ENCODE measurements at places on chromosomes 2 and 18.

GRCh38 chr2:147467441-147467840, 377.4 kb upstream of the ACVR2A start:
- no peak for DNase-seq

- DNase-seq = no peak
These were observed 90.5 kb downstream of the MYO5B start for GRCh38 chr18:50104421-50104820.

DNA sequence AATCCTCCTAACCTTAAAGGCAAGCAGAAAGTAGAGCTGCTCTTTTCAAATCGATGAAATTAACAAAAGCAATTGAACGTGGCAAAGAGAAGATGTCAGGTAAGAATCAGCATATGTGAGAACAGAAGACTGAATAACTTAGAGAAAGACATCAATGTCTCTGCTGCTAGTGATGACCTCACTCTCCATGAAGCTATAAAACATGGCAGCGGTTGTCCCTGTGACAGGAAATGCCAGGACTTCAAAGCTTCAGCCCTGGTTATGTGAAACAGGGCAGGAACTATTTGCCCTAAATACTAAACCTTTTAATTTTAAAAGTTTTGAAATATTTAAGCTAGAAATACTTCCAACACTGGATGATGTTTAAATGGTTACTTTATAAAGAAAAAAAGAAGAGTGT, 383.7 kb downstream of the XIRP2 start:
- no peak for DNase-seq

- DNase-seq = peak; percentile 64
These were observed at the start of gene TGIF1 for GRCh38 chr18:3450012-3450798. Gene TGIF1 (plus strand): TSS chr18:3450172. CDS start chr18:3450490, 318 bp downstream.

DNA sequence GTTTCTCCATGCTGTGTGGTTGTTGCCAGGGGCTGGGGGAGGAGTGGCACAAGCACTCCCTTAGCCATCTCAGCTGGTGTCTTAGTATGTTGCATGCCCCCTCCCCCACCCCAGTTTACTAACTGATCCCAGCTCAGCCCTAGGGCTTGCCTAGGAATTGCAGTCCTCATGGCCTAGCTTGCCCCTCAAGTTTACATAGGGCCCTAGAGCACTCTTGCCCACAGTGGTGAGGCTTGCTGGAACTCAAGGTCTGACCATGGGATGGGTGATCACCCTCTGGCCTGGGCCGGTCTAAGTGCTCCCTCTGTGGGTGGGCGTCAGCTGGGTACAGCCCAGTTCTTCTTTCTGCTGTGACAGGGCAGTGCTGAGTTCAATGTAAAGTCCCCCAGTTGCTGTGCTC, 156.1 kb upstream of the PIEZO2 start:
- no peak for DNase-seq

DNA sequence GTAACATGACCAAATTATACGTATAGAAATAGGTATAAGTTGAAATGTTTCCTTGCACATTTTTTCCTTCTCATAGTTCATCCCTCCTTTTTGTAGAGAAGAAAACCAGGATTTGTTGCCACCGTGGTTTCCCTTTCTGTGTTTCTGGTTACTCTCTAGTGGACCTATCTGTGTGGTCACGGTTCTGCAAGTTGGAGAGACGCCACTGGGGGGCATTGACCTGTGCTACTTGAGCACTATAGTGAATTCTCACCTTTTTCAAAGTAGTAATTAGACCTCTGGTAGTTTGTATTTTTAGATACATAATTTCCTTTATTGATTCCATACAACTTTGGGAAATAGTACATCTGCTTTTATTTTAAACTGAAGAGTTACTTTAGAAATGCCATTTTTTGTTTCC, 444.8 kb downstream of the PTPRM start:
- DNase-seq = no peak
